T-helper 2 cell treated with Interferon-gamma antibody and Interleukin-4, amounts not matched to agents 5 μg/mL and 100 μg/mL, for 36 hours (primary cell): ENCODE measurements at places on chromosomes 6 and 20.

DNA sequence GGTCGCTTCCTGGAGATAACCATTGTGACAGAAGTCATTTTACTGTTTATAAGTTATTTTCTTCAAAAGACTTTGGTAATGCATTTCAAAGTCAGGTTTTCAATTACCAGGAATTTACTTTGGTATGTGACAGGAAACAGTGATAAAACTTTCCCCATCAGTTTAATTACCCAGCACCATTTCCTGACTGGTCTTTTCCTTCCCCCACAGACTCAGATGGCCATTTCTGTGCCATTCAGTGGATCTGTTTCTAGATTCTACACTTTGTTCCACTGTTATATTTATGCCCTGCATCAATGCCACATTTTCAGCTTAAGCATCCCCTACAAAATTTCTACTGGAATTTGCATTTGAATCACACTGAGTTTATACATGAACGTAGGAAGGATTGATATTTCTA lies 16.3 kb downstream of the RRBP1 start:
- no peak for DNase-seq

- DNase-seq, result no peak
These were observed 578.3 kb downstream of the HACE1 start for GRCh38 chr6:104281370-104281769.

GRCh38 chr20:47368301-47368700 lies 11.8 kb upstream of the ZMYND8 start:
- DNase-seq, result no peak

DNA sequence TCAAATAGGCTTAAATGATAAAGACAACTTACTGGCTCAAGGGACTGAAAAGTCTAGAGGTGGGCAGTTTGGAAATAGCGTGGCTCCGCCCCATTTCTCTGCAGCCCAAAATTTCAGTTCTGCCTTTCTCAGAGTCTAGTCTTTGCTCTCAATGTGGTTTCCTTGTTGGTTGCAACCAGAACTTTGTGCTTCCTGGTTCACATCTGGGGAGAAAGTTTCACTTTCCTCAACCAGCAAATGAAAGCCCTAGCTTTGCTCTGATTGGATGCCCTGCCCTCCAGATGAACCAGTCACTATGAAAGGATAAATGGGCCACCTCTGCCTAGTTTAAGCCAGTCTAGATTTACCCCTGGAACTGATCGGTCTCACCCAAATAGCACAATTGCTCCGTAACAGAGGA lies 14.9 kb downstream of the SYCP2L start:
- DNase-seq, result no peak

- DNase-seq, result no peak
These were observed 5.6 kb downstream of the TAF4 start for GRCh38 chr20:62059920-62060630.

DNA sequence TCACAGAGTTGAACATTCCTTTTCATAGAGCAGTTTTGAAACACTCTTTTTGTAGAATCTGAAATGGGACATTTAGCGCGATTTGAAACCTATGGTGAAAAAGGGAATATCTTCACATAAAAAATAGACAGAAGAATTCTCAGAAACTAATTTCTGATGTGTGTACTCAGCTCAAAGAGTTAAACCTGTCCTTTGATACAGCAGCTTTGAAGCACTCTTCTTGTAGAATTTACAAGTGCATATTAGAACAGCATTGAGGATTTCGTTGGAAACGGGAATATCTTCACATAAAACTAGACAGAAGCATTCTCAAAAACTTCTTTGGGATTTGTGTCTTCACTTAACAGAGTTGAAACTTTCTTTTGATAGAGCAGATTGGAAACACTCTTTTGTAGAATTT lies 650.7 kb upstream of the ZNF337 start:
- no peak for DNase-seq

- peak; percentile 31 for DNase-seq
These were observed 7.3 kb downstream of the THEMIS start for GRCh38 chr6:127893541-127893940.

DNA sequence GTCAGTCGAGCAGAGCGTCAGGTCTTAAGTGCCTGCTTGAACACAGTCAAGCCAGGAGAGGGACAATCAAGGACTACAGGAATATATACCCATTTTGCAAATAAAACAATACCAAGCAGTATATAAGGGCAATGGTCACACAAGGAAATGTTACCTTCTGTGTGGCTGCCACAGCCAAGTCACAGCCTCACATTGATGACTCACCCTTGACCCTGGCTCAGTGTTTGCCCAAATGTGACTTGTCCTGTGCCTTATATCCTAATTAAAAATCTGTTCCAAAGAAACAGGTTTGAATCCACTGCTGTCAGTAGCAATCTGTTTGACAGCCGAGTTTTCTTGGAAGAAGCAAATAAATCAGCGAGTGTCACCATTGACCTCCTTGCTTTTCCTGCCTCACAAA lies 34.3 kb downstream of the C6orf89 start:
- DNase-seq, result no peak

DNA sequence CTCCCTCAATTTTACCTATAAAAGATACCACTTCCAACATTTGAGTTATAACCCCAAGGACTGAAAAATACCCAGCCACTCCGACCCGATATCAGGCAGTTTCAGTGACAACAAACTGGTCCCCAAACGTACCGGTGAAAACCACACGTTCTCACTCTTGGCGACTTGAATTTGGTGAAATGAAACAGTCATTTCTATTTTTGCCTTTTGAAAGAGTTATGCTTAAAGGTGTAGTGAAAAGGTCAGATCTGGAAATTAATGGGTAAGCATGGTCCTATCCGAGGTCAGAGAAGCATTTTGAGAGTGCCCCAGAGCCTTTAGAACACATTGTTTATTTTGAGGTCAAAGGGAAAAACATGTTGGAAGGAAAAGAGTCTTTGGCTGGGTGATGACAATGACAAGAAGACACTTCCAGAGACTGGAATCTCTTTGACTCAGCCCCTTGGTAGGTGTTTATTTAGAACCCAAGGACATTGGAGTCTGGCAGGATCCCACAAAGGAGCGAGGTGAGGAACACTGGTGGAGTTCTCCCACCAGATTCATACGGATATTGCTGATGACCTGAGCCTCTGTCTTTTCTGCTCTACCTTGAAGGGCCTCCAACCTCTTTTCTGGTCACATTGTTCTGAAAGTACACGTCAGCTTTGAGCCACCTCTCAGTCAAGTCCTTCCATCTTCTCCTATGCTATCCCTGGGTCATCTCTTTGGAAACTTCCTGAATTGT lies 235.0 kb downstream of the GMPR start:
- DNase-seq, result peak; percentile 40

DNA sequence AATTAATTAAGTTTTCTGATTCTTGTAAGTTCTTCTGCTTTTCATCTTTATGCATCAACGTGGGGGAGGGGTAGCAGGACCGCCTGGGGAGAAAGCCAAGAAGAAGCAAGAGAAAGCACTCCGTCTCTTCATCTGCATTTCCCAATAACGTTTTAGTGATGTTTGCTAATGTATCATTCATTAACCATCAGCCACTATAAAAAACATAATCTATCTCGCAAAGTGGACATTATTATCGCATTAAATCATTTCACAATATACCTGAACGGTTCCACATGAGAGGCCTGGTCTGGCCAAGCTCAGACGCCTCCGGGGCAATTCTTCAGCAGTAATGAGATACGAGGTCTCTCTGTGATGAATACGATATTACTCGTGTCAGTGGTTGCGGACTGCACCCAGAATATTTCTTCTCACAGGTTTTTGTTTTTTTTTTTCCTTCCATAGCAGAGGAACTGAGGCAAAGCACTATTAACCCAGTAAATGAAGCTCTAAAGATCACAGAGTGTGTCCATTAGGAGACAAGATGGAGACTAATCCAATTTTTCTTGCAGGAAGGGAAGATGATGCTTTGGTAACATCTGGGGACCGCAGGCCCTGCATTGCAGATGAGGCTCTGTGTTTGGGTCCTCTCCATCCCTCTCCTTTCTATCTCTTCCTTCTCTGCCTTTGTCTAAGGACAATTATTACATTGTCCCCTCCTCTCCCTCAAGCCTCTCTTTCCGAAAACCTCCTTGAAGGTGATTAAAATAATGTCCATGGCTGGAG lies 156.1 kb downstream of the SLC35B3 start:
- no peak for DNase-seq

DNA sequence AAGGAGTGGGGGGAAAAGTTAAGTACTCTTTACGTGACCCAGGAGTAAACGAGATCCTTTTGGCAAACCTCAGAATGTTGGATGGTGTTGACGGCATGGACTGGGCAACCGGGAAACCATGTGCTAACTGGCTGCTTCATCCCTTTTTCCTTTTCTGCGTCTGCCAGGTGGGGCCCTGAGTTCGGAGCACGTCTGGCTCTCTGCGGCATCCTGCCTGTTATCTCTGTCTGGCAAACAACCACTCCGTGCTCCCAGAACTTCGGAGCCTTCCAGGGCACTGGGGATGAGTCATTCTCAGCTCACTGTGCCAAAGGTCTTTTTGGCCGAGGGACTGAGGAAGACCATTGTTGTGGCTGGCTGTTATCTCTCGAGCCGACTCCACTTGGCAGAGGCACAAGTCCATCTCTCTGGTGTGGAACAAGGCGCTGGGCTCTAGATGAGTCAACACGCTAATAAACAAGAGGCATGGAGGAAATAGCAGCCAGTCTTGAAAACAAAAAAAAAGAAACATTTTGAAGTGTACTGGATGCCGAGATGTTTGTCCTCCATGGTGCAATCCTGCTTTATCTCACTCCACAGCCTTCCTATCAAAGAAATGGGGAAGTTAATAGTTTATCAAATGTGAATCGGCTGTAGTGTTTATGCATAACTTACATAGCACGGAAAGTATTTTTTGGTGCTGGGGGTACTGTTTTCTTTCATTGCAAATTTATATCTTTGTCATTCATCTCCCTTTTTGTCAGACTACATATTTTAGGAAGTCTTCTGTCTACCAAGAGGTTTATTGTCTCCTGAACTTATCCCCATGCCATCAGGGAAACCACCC lies 64.6 kb upstream of the TXNDC5 start:
- DNase-seq, result no peak
